ENCODE measurements at places on chromosomes 2 and 18.

DNA sequence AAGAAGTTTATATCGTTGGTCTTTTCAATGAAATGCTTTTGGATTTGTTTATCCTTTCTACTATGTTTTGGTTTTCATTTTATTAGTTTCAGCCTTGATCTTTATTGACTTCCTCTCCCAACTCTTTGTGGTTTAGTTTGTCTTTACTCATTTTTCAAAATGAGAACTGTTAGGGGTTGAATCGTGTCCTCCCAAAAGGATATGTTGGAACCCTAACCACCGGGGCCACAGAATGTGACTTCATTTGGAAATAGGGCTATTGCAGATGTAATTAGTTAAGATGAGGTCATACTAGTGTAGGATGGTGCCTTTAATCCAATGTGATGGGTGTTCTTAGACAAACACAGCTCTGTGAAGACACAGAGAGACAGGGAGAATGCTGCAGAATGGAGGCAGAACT lies 60.4 kb upstream of the IL1R2 start:
- no peak for DNase-seq

GRCh38 chr2:219777388-219777787 lies 150.0 kb downstream of the SLC4A3 start:
- no peak for DNase-seq

- DNase-seq = peak; percentile 3
These were observed 406.0 kb upstream of the POU3F3 start for GRCh38 chr2:104447831-104448434.

DNA sequence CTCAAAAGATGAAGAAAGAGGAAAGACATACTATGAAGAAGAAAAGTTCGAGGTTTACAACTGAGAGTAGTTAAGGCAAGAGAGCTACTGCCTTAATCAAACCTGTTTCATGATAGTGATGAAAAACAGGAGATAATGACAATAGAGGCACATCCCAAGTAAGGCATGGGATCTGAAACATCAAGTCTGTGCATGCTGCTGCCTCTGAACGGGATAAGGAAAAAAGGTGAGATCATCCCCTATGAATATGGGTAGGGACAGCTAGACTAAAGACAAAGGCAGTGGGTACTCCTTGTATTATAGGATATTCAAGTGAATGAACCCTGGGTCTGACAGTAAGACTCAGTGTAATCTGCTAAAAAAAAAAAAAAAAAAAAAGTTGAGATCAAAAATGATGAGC lies 3.0 kb downstream of the EXOC6B start:
- DNase-seq = no peak

DNA sequence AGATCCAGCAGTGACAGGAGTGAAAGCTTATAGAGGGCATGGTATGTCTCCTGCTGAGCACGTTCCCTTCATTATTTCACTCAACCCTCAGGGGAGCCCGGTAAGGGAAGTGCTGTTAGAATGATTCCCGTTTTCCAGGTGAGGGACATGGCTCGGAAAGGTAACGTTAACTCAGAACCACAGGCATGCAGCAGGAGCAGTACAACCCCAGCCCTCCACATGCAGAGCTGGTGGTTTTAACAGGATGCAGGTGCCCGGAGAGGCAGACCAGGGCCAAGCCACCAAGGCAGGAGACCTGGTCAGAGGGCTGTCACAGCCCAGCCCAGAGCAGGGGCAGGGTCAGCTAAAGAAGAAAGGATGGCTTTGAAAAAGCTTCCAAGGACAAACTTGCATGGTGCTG lies 268.5 kb downstream of the SH3BP4 start:
- no peak for DNase-seq

- DNase-seq = no peak
These were observed 891.1 kb downstream of the CPS1 start for GRCh38 chr2:211447548-211447947.

GRCh38 chr2:111919365-111919764 lies 21.0 kb downstream of the MERTK start:
- DNase-seq = no peak

DNA sequence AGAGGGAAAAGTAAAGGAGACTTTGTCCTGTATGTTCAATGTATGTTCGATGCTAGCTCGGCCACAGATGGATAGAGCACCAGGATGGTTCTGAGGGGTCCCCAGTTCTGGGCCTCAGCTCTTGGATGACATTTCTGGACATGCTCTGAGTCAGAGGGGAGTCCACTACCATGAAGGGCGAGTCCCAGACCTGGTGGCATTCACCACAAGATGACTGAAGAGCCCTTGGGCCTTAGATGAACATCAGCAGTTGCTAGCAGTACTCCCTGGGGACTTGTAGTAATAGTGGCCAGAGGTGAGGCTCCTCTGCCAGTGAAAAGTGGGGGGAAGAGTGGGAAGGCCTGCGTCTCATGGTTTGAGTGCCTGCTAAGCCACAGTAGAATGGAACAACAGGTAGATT lies 109.5 kb downstream of the GRB14 start:
- no peak for DNase-seq

GRCh38 chr2:16798472-16798871 lies 132.8 kb upstream of the CYRIA start:
- no peak for DNase-seq

GRCh38 chr2:30966786-30967185 lies 159.5 kb upstream of the CAPN13 start:
- no peak for DNase-seq

DNA sequence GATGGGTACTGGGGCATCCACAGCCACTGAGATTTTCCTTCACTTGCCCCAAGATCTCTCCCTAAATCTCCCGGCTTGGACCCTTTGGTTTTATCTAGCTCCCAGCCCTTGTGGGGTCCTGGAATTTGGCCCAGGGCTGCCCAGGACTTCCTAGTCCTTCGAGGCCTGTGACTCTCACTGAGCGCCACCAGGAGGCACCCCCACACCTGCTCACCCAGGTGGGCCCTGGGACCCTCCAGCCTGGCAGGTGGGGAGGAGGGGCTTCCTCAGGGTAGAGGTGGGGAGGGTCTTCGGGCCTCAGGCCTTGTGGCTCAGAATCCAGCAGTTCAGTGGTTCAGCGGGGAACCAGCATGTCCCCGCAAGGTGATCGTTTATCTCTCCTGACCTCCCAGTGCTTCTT lies 11.9 kb upstream of the PRSS56 start:
- no peak for DNase-seq

DNA sequence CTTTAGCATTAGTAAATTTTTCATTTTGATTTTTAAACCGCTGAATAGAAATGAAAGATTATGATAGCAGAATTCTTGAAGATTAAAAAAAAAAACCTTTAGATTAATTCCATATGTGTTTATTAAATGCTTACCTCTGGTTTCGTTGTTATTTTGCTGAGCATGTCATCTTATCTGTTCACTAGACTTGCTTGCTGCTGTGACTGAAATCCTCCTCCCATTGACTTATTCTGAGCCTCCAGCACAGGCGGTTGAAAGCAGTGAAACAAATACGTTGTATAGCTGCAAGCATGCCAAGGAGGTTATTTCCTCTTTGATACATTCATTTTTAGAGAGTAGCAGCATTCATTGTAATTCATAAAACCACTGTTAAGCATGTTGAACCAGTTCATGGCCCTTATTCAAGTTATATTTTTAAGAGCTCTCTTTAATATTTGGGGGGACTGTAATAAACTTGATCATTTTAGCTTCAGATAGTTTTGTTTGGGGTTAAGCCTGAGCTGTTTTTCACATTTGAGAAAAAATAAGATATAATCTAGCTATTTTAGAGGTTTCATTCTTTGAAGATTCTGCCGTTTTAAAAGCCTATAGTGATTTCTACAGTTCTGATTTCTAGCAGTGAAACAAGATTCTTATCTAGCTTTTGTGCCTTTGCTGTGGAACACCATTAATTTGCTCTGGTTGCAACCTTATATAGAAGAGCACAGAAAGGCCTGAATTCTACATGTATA lies at the start of gene HTR2B:
HTR2B (minus strand) TSS at position 205 of the 731 bp plus-strand sequence. CDS start 1,278 bp downstream, outside the sequence.
- DNase-seq = no peak

GRCh38 chr2:20352230-20352578 lies 1.6 kb upstream of the PUM2 start:
- DNase-seq = no peak

DNA sequence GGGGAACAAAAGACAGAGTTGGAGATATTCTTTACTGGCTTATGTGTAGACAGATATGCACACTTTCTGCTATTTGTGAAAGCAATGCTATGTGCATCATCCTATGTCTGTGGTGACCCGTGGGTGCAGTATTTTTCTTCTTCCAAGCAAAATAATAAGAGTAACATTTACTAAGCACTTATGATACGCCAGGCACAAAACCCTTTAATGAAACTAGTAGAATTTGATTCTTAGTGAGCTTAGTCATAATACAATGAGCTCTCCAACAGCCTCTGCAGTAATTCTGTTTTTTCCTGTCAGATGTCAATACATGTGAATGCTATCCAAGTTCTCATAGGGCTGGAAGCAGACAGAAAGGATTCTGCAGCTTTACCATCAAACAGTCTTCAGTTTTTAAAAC lies 130.6 kb downstream of the RAD51AP2 start:
- no peak for DNase-seq

- DNase-seq = no peak
These were observed 137.3 kb upstream of the NABP1 start for GRCh38 chr2:191540681-191541080.

GRCh38 chr2:8515864-8516533 lies 165.9 kb upstream of the ID2 start:
- DNase-seq = peak; percentile 32

GRCh38 chr18:26215247-26215970 lies 10.8 kb upstream of the TAF4B start:
- peak; percentile 78 for DNase-seq

DNA sequence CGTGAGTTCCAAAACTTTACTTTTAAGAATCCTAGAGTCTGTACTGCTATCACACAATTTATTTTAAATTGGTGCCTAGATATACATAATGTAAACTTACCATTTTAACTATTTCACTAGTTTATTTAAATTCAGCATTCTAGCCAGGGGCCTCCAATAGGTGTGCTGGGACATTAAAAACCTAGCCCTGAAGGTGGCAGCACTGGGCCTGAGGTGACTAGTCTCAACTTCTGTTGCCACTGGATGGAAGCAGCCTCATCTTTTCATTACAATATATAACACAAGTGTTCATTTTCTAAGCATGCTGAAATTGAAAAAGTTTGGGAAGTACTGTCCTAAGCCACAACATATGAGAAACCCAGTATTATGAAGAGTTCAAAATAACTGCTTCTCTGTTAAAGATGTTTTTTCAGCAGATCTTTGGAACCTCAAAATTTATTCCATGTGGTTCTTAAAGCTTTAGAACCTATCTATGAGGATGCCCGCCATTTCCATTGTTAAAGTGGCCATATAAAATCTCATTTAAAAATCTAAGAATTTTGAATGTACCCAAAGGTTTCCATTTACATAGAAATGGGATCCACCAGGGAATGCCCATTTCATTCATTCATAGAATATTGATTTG lies 2.9 kb upstream of the RBBP8 start:
- DNase-seq = peak; percentile 81

GRCh38 chr2:132463719-132464118 lies 47.1 kb downstream of the GPR39 start:
- DNase-seq = no peak

- no peak for DNase-seq
These were observed 24.0 kb downstream of the ZNF385B start for GRCh38 chr2:179837408-179837807.

GRCh38 chr2:197997083-197997541 lies 192.7 kb downstream of the PLCL1 start:
- DNase-seq = no peak
